ENCODE measurements at places on chromosomes 6 and 20.

DNA sequence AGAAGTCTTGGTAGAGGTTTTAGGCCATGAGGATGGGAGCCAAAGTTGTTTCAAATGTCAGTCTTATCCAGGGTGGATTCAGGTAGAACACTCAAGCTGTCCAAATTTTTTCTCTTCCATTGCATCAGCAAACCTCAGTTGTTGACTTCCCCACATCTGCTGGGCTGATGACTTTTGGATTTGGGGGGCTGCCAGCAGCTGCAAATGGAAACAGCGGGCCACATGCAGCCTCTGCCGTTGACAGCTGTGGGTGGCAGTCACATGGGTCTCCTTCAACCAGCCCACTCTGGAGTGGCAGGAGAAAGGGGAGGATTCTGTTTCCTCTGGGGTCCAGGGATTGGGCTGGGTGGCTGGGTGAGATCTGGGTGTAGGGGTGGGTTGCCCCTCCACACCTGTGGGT is 5.8 kb upstream of the MLN start:
- no peak for DNase-seq

DNA sequence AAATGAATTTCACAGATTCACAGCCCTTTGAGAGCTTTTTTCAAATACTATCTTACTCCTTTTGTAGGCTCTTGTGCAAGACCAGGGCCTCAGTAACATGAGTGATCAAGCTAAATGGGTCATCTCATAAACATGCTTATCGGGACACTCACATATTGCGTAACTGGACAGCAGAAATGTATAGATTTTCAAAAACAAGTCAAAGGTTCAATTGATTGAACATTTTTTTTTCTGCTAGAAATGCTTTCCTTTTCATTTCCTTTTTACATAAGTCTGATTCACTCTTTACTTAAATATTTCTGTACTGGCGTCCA is 8.7 kb upstream of the SALL4 start:
- no peak for DNase-seq

DNA sequence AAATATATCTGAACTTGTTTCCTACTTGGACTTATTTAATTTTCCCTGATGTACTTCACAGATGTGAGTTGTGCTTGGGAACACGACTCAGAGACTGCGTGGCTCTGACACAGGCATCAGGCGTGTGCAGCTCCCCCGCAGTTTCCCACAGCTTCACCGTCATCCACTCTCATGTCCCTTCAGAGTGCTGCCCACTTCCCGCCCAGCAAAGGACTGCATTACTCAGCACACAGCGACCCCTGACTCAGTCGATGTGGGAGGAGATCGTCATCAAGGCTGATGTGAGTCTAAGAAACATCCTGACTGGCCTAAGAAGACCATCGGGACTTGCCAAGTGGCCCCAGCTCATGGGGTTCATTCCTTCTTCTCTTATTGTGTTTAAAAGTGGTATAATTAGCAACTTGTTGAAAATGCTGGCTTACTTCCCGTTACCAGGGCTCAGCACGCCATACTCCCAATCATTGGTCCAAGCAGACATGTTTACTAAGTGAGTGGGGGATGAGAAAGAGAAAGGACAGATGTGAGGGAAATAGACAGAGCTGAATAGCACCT is 539.4 kb upstream of the JARID2 start:
- DNase-seq: peak; percentile 65

DNA sequence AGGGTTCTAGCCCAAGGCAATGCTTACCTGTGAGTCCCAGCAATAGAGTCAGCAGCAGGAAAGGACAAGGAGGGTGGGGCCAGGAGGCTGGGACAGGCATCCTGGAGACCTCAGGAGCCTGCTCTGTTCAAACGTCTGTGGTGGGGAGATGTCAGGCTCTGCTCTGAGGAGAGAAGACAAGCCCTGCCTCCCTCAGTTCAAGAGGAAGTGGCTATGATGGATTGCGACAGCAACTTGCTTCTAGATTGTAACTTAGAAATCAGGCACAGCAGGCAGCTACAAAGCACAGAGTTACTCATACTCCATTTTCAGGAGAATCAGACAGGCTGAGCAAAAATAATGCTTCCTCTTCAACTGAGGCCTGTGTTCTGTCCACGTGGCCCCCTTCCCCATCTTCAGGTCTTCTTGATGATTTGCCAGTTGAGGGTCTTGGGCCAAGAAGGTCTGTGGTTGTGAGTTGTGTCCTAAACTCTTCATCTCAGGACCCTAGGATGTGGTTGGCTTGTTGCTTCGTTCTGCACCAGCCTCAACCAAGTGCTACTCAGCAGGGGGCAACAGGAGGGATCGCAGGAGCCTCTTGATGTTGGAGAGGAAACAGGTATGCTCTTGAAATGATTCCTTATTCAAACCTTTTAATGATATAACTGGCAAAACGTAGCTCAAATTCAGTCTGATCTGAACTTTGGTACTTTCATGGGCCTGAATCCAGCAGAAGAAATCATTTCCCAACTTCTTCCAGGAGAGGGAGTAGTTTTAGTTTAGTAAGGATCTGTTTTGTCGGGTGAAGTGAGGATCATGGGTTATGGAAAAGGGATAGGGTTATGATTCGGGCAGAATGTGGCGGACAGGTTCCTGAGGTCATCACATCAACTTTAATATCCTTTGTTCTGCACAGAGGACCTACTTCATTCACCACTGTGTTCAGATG is 31.0 kb downstream of the SIRPB1 start:
- no peak for DNase-seq

DNA sequence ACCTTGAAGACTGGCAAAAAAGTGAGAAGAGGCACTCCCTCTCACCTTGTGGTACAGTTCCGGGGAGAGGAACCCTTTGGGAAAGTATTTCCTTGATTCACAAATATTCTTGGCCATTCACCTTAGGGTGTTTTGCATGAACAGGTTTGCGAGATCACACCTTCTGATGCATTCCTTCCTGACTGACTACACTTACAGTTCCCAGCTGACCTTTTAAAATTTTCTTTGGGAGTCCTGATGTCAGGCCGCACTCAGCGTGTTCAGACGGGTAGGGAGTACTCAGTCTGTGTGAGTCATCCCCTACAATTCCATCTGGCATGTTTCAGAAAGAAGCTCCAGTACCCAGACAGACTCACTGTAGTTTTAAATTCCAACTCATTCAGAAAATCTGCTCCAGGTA is 1.7 kb downstream of the ADGRF4 start:
- DNase-seq: no peak

- no peak for DNase-seq
Measured at GRCh38 chr6:11944111-11944510, 68.0 kb upstream of the HIVEP1 start.

- no peak for DNase-seq
Measured at GRCh38 chr6:165823609-165824326, 160.7 kb upstream of the PDE10A start.

GRCh38 chr20:9927224-9927623 is 88.3 kb upstream of the PAK5 start:
- DNase-seq: no peak

DNA sequence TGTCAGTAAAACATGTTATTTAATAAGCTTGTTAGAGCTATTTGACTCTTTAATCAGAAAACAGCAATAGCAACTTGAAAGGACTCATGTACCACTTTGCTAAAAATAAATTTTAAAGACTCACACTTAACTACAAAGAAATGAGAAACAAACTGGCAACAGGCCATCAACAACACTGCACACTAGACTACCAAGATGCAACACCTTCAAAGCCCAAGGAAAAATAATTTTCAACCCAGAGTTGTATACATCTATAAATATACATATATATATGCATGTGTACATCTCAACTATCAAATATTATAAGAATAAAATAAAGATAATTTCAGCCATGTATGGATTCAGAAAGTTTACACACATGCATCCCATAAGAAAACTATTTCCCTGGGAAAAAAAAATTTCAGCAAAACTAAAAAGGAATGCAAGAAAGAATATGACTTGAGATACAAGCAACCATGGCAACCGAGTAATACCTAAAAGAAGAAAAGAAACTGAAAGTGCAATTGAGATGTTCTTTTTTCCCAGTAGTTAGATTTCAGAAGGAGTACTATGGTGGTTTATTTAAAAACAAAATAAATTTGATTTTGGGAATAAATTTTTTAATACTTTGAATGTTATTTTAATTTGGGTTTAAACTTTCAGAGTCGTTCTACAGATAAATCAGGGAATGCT is 303.8 kb downstream of the UBE3D start:
- DNase-seq: no peak

DNA sequence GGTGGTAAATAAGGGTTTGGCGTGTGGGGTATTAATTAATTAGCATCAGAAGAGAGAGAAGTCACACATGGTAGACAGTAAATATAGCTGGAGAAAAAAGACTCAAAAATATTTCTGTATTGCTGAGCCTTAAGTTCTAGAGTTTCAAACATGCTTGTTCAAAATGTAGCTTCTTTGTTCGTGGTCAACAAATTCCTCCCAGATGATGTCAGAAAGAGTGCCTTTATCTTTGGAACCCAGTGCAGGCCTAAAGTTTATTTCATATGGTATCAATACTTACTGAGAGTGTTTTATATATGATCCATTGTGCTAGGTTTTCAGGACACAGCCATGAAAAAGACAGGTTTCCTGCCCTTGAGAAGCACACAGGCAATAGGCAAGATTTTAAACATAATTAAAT is 18.3 kb downstream of the MARCKS start:
- no peak for DNase-seq

DNA sequence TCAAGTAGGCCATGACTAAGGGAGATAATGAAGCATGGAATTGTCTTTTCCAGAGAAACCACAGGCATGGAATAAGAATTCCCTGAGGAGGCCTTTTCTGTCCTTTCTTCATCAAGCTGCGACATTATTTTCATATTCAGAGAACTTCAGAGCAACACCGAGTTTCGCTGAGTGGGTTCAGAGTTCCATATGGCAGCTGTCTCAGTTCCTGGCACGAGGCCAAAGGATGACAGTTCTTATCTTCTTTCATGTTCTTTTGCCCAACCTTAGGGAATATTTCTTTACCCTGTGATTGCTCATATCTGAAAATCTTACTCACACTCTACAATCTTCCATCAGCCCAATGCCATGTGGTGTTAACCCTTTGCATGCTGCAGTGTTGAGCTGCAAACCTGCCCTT is 135.3 kb upstream of the BMP2 start:
- DNase-seq: no peak

DNA sequence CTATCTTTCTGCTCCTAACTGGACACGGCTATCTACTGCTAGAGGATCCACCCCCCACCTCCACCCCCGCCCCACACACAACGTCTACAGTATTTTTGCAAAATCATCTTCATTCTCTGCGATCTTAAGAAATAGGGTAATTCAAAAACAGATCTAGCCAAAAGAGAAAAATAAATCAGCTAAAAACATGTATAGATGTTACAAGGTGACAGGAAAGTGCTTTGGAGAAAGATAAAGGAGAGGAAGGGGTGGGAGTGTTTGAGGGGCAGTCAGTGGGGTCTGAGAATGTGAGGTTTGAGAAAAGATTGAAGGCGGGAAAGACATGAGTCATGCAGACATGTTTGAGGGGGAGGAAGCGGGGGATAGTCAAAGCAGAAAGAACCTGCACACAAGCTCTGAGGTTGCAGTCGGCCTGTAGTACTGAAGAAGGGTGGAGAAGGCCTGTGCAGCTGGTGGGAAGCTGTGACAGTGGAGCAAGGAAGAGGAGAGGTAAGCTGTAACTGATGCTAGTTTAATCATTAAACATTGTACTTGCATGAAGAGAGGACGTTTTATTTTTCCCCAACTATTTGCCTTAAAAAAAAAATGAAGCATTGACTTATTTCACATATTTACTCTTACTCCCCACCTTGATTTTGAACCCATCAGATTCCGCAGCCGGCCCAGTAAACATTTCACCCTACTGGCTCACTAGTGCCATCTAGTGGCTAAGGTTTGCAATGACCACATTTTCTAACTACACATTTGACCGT is 332.6 kb downstream of the ADGRB3 start:
- DNase-seq: peak; percentile 21

GRCh38 chr6:164396071-164397047 is 913.0 kb downstream of the C6orf118 start:
- no peak for DNase-seq

DNA sequence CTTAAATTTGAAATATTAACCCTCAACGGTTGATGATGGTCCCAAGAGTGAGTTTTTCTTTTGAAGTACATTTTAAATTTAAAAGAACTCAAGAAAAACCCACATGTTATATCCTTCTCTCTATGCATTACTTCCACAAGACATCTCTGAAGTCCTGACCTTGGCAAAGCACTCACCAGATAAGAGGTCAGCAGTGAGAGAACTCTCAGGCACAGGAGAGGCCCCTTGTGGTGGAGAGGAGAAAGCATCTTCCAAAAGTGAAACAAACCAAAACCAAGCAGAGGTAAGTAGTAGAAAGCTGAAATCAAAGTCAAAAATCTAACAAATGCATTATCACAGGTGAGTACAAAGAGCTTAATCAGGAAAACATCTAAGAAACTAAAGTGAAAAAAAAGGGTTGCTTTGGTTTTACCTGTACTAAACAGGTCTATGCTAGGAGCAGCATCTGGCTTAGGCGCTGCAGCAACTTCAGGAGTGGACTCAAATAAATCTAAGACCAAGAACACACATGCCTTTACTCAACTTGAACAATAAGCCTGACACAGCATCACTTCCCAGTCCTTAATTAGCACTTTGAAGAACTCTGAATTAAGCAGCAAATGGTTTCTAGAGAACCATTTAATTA is 80.5 kb downstream of the PRSS35 start:
- no peak for DNase-seq

GRCh38 chr20:38547288-38548085 is 33.5 kb upstream of the ADIG start:
- DNase-seq: no peak

GRCh38 chr20:42018979-42019378 is 400.8 kb upstream of the CHD6 start:
- DNase-seq: no peak

DNA sequence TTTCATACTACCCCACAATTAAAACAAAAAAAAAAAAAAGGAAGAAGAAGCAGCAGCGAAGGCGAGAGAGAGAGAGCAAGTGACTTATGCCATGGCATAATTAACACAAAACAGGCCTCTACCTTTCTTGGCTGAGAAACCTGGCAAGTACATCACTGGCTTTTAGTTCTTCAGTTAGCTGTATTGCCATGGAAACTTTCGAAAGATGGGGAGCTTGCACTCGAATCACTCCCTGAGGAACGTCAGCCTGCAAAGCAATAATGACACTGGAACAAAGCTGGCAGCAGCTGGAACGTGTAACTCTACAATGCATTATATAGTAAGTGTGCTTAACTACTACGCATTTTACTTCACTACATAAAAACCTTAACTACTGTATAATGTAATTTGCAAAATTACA is 126.1 kb downstream of the ARHGAP18 start:
- no peak for DNase-seq

DNA sequence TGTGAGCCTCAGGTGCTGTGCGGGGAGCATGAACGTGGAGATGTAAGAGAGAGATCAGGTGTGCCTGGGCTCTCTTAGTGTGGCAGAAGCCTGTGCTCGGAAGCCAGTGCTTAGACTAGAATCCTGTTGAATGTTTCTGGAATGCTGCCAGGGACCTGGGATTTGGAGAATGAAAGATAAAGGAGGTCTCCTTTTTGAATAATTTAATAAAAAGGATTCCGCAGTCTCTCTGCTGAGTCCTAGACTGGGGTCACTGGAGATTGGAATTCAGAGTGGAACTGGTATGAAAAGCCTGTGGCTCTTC is 18.8 kb upstream of the EFCAB8 start:
- no peak for DNase-seq

- DNase-seq: no peak
Measured at GRCh38 chr6:41451039-41451438, 95.1 kb upstream of the FOXP4 start.

GRCh38 chr6:28794175-28795002 is 129.4 kb downstream of the TRIM27 start:
- DNase-seq: no peak

GRCh38 chr6:170087941-170088581 is 202.8 kb downstream of the DLL1 start:
- peak; percentile 19 for DNase-seq

- no peak for DNase-seq
Measured at GRCh38 chr6:24927985-24928745, 7.6 kb downstream of the RIPOR2 start.
